ENCODE measurements at places on chromosomes 2 and 18.

DNA sequence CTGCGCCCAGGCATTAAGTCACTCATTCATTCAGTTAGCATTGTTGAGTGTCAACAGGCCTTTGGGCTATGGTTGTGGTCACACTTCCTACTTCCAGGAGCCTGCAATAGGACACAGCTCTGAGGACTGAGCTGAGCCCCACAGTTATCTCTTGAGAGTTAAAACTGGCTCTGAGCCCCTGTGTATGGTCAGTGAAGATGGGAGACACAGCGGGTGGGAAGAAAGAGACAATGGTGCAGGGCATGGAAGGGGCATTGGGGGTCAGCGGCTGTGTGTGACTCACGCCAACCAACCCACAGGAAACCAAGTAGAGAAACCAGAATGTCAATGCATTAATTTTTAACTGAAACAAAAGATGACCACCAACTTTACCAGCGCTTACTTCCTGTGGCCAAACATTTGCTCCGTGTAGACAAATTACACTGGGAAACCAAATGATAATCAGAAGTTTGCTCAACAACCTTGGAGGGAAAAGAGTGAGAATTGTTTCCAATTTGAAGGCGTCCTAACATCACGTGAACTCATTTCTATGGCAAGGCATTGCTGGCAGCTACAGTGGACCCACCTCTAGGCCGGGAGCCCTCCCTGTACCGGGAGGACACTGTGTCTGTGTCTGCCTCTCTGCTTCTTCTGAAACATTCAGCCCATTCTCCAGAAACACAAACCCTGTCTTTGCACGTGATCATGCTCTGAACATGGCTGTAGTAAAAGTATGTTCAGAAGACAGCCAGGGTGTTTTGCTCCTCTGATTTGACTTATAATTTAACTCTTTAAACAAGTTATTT is 212.0 kb upstream of the ID2 start:
- no peak for DNase-seq

DNA sequence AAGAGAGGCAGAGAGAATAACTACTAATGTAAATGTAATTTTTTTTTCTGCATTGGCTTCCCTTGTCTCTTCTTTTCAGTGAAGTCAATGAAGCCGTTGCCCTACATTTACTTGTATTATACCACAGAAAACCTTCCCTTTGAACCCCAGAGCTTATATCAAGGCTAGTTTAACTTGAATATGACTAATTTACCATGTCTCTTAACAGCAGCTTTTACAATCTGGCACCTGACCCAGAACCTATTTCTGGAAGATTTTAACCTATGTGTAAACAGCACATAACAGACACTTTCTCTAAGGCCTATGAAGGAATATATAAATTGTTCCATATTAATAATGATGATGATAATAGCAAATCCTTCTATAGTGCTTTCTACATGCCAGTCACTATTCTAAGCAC is 580.5 kb upstream of the NXPH2 start:
- DNase-seq, result no peak

GRCh38 chr18:57837917-57838548 is 34.9 kb upstream of the ATP8B1 start:
- DNase-seq, result no peak

GRCh38 chr18:31667185-31667584 is 17.2 kb downstream of the B4GALT6 start:
- no peak for DNase-seq

DNA sequence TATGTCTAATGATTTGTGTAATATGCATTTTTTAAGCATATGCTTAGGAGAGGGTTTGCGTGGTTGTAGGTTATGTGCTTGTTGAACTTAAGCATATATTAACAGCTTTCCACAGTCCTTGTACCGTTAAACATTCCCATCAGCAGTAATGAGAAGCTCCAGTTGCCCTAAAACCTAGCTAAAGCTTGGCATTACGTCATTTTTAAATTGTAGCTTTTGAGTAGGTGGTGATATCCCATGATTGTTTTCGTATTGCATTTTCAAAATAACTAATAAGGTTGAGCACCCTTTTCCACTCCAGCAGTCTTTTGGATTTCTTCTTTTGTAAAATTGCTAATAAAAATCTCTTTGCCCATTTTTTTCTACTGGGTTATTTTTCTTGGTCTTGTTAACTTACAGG is 453.1 kb upstream of the GCFC2 start:
- DNase-seq, result no peak

GRCh38 chr18:48910972-48911545 is 39.7 kb downstream of the SMAD7 start:
- no peak for DNase-seq

GRCh38 chr18:23259701-23260681 is 124.7 kb downstream of the CABLES1 start:
- peak; percentile 26 for DNase-seq

DNA sequence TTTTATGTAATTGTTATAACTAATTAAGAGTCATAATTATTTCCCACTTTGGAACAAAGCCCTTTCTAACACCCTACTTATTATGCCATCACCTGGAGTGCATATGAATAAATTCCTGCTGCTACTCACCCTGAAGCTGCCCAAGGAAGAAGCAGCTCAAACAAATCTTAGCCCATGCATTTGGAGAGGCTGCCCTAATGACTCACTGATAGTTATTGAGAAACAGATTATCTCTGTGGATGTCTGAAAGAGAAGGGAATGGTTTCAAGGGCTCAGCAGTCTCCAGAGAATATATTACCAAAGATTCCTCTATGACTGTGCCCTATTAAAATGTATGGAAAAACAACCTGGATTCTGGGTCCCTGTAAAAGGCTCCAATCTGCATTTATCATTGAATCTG is 81.0 kb downstream of the GPR39 start:
- no peak for DNase-seq

DNA sequence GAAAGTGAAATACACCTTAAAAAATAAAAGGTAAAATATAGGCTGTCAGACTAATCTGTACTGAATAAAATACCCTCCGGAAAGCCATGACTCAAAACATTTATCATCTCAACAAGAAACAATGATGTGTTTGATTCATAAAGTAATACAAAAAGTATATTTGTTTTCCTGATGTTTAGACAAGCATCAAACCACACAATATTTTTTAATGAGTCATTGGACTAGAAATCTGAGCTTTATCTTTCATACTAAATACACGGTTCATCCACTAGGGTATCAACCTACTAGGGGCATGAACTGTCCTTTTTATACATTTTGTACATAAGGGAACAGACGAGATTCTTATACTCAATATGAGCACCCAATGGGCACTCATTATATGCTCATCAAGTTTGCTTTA is 31.3 kb downstream of the CD226 start:
- DNase-seq, result no peak

DNA sequence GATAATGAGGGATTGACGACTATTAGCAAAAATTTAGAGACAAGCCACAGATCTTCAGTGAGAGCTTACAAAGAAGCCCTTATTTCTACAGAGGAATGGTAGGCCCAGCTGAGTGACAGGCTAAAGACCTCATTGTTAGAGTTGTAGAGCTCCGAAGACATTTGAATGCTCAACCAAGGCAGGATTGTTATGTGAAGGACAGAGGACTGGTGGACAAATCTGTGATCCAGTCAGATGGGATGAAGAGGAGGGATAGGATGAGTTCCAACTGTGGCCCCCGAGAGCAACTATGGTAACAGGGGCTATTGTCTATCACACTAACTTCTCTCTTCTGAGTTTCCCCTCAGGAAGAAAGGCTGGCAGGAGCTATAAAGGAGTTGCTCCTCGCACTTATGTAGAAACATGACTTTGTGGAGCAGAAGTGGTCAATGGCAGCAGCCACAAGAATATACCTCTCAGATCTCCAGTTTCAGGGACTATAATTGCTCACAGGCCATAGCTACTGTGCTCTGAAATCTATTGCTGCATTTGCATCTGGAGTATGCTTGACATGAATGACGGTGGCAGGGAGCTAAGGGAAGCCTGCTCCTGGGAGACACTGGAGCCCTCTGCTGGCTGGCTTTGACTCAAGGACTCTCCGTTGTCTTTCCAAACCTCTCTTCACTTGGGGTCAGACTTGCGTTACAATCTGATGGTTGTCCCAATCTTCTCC is 50.3 kb upstream of the GREB1L start:
- DNase-seq, result peak; percentile 57

DNA sequence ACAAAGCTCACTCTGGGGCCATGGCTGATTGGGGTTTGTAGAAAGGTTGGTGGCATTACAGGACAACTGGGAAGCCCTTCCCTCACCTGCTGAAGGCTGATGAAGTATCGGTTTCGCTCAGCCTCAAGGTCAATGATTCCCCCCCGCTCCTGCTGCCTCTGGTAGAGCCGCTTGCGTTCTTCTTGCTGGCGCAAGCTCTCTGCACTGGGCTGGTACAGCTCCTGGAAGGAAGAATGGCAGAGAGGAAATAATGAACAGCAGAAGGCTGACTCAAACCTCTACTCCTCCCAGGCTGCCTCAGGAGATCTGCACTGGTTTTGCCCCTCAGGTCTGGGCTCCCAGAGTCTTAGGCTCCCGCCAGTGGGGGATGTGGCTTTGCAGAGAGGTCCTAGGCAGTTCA is 5.2 kb downstream of the BCS1L start:
- DNase-seq, result no peak

DNA sequence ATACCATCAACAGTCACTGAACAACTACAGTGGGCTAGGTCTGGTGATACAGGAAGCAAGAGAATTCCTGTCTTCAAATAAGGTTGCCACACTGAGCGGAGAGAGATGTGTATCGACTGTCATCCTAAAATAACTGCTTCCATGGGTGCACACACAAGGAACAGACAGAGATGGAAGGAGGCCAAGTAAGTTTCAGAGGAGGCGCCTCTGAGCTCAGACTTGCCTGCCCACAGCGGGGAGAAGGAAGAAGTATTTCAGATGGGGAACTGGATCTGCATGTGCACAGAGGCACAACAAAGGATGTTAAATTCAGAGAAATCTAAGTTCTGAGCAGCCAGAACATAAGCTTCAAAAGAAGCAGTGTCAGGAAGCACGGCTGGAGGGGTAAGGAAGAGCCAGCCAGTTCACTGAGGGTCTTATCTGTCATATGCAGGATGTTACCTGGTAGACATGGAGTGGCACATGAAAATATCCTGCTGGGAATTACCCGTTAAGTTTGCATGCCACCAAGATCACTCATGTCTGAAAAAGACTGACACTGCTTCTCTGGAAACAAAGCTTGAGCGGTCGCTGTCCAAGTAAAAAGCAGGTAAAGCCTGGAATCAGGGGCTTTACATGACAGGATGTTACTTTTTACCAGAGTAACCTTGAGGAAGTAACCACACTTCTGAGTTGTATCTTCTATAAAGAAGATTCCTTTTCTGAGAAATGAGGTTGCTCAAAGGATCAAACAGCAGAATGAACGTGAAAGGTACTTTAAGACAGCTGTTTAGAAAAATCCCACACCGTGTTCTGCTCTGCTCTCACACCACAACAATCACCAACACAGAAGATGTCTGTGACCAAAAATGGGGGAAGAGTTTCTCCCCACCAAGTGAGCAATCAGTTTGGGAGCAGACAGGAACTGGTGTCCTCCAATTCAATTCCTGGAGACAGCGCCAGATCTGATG is 260.2 kb downstream of the NBAS start:
- DNase-seq, result no peak

Data from amniotic stem cell (primary cell).